ENCODE measurements at places on chromosomes 7 and 10. TPM values are rescaled to one million over a fixed set of nuclear protein-coding genes. Genes with fewer than 3 reads are reported as not detected.

Gene PPRC1
- total RNA-seq: 6.9 TPM

Gene TAS2R60
- total RNA-seq: 0.38 TPM

Gene SPDYE2
- total RNA-seq: not detected

Gene VAX1
- total RNA-seq: not detected

Gene PTF1A
- not detected for total RNA-seq

Gene COL28A1
- 0.58 TPM for total RNA-seq

Gene GIMAP1
- 1.4 TPM for total RNA-seq

Gene ZPBP
- total RNA-seq: not detected

Gene C10orf95
- not detected for total RNA-seq

Gene GPR26
- total RNA-seq: not detected

Gene DHTKD1
- total RNA-seq: 171 TPM

Gene ICA1
- 1.9 TPM for total RNA-seq

Gene FXYD4
- not detected for total RNA-seq

Gene PUS7
- 4.9 TPM for total RNA-seq

Gene ELFN1
- 17.5 TPM for total RNA-seq

Gene CTTNBP2
- total RNA-seq: 1.9 TPM

Gene AGR3
- 0.28 TPM for total RNA-seq

Gene ARHGAP12
- total RNA-seq: 11.3 TPM

- DNase-seq: no peak
Observed at GRCh38 chr10:13936826-13937225, 350.1 kb downstream of the PRPF18 start.

- DNase-seq: no peak
Observed at GRCh38 chr10:8136736-8137135, 82.2 kb downstream of the GATA3 start.

DNA sequence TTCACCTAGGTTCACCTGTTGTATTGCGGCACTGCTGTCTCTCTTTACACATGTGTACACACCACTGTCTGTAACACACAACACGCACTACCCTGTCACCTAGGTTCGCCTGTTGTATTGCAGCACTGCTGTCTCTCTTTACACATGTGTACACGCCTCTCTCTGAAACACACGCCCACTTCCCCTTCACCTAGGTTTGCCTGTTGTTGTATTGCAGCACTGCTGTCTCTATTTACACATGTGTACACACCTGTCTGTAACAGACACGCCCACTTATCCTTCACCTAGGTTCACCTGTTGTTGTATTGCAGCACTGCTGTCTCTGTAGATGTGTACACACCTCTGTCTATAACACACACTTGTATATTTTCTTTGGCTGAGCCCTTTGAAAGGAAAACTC lies 51.5 kb downstream of the WDR37 start:
- DNase-seq: no peak

DNA sequence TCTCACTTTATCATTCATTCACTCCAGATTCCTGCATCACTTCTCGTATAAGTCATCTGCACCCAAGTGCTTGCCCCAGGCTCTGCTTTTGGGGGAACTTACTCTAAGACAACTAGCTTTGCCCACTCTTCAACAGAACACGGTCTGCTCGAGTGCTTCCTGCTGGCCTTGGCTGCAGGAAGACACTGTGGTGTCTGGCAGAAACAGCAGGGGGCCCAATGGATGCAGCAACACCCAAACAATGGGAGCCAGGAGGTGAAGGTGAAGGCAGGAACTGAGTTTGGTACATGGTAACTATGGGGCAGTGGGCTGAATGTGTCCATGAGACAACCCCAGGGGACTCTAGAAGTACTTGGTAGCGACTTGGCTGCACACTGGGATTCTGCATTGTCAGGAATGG lies 344.0 kb downstream of the REEP3 start:
- DNase-seq: no peak

DNA sequence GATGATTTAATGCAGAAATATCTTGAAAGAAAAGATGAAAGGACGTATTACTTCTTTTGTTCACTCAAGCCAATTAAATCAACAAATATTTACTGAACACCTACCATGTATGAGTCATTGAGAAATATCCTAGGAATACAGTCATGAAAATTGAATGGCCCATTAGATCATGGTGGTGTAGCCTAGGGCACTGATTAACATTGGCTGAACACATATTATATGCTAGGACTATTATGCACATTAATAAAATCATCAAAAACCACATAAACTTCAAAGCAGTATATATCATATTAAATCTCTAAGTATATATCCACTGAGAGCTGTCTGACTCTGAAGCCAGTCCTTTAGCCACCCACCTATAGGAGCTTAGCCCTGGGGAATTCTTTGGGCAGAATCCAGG lies 41.8 kb downstream of the FAM204A start:
- DNase-seq: no peak

GRCh38 chr10:815338-816090 lies 116.0 kb downstream of the LARP4B start:
- DNase-seq: no peak

- peak; percentile 15 for DNase-seq
Observed at GRCh38 chr7:5216931-5217330, 26.9 kb downstream of the WIPI2 start.

GRCh38 chr10:119217991-119218490 lies 10.7 kb downstream of the GRK5 start:
- no peak for DNase-seq

DNA sequence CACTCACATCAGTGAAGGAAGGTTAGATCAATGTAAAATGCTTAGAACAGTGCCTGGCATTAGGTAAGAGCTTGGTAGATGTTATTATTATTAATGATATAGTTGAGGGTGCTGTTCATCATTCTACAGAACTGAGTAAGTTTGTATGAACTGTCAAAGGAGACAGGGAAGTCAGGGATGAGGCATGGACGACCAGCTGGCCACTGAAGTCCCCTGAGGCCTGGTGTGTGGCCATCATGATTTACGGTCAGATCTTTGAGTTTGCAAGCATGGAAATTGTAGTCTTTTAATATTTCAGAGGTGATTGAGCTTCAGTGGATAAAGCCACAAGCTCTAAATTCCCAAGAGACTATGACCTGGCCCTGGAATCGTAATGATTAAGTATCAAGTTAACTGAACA lies 6.9 kb downstream of the ARMC3 start:
- DNase-seq: no peak

GRCh38 chr7:7529328-7529727 lies 6.3 kb downstream of the COL28A1 start:
- DNase-seq: no peak

- DNase-seq: no peak
Observed at GRCh38 chr10:97059006-97059871, 126.5 kb downstream of the SLIT1 start.

DNA sequence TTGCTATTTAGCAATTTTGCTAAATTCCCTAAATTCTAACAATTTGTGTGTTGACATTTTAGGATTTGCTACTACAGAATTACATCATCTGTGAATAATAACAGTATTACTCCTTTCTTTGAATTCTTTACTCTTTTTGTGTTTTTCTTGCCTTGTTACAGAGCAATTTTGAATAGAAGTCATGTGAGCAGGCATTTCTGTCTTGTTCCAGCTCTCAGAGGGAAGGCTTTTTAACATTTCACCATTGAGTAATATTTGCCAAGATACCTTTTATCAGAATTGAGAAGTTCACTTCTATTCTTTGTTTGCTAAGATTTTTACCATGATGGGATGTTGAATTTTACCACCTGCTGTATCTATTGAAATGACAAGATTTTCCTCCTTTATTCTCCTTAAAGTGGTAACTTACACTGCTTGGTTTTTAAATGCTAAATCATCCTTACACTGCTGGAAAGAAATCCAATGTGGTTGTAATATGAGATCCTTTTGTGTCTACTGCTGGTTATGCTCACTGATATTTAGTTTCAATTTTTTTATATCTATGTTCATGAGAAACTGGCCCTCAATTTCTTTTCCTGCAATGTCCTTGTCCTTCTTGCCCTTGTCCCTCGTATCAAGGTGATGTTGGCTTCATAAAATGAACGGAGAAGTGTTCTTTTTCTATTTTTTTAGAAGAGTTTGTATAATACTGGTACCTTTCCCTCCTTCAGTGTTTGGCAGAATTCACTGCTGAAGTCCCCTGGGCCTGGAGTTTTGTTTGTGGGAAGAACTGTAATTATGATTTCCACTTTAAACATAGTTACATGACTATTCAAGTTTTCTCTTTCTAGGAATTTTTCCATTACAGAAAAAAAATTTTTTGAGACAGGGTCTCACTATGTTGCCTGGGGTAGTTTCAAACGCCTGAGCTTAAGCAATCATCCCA lies 50.3 kb upstream of the ATP6V0A4 start:
- no peak for DNase-seq

DNA sequence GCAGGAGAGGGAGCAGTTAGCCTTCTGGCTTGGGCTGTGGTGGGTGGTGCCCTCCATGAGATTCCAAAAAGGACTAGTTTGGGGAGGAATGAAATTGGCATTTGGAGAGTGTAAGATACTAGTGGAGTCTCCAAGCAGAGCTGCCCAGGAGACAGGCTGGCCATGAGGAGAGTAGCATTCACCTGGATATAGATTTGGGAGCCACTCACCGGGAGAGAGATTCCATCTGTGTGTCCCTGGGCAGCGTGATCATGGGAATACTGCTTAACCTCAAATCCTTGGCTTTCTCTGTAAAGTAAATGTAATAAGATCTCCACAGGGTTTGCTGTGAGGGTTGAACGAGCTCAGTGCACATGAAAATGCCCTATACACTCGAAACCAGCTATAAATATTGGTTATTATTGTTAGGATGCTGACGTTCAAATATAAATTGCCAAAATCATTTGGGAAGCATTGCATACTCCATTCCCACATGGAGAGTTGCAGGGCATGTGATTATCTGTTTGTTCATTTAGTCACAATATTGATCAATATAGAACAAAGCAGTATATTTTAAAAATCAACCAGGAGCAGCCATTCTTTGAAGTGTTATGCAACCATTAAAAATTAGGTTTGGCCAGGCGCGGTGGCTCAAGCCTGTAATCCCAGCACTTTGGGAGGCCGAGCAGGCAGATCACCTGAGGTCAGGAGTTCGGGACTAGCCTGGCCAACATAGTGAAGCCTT lies 143.7 kb downstream of the CUX1 start:
- no peak for DNase-seq

- DNase-seq: no peak
Observed at GRCh38 chr7:118590107-118590506, 365.6 kb downstream of the ANKRD7 start.

- DNase-seq: peak; percentile 4
Observed at GRCh38 chr10:78589687-78590086, 479.1 kb upstream of the ZMIZ1 start.

- DNase-seq: no peak
Observed at GRCh38 chr7:75583255-75583654, 91.1 kb downstream of the SPDYE5 start.

GRCh38 chr7:99314504-99314903 lies 11.2 kb upstream of the ARPC1A start:
- no peak for DNase-seq

DNA sequence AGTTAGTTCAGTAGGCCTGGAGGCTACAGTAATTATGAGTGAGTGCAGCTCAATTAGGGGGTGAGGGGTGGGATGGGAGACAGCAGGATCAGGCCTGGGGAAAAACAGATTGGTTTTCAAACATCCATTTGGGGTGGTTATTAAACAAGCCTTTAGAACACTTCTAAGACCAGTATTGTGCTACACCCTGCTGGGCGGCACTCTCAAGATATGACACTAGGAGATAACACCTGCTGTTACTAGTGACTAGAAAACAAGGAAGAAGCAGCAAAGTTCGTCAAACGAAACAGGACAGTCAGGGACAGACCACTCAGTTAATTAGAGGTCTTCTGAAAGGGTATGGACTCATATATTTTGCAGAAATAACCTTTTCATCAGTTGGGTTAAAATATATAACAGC lies 353.6 kb downstream of the PTEN start:
- no peak for DNase-seq

DNA sequence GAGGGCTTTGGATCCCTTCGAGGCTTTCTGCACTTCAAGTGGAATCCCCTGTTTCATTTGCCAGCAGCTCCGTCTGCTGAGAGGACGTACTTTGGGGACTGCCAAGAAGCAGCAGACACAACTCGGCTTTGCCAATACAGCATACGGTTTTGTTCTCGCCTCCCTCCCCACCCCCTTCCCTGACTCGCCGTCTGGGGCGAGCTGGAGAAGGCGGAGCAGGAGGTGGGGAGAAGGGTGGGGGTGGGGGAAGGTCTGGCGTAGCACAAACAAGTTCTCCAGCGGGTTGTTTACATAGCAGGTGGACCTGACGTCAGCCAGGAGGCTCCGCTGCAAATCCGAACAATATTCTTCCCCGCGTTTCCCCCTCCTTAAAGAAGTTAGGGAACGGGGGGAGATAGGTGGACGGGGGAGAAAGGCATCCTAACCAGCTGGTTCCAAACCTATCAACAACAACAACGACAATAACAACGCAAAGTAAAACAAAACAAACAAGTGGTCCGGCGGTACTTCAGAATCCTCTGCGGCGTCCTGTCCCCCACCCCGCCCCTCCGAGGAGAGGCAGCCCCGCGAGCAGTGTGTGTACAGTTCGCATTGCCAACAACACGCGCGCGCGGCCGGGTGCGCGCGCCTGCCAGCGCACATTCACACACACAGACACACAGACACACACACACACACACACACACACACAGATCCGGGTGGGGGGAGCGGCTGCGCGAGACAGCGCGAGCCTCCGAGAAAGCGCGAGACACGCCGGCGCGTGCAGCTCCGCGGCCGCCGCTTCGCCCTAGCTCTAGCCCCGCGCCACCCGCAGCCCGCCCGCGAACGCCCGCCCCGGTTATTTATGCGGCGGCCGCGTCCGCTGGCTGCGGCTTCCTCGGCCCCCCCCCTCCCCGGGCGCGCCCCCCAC lies 167.0 kb upstream of the PPP1R3A start:
- DNase-seq: peak; percentile 92

GRCh38 chr7:123208793-123209192 lies 9.0 kb upstream of the SLC13A1 start:
- no peak for DNase-seq

DNA sequence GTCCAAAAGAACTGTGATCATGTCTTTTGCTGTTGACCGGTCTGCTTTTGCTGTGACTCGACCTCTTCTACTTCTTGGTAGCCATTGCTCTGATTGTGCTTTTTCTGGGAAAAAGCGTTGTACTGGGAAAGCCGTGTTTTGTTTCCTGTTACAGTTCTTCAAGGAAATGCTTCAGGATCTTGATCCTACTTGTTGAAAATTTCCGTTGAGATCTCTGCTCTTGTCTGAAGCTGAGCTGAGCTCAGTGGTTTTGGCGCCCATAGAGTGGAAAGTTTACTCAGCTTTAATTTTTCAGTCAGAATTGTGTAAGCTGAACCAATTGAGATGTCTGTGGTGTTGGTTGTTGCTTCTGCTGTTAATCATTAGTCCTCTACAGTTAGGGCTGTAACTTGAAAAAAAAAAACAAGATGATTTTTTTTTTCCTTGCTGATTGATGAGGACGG lies 302.2 kb downstream of the CCDC3 start:
- DNase-seq: peak; percentile 62
